ENCODE measurements at places on chromosomes 3 and 15. TPM values are rescaled to one million over a fixed set of nuclear protein-coding genes. Genes with fewer than 3 reads are reported as not detected.

The MKRN3 gene
- 0.24 TPM for total RNA-seq

- H3K4me1 ChIP-seq: no peaks in the 10 kb centered on the region
- H3K27ac ChIP-seq: no peak overlapping the region
- no peaks in the 10 kb centered on the region for H3K36me3 ChIP-seq
- no peak for DNase-seq
- no peak overlapping the region for H3K4me3 ChIP-seq
These were observed 248.7 kb upstream of the CBLB start for GRCh38 chr3:106117490-106117858.

GRCh38 chr3:131260525-131260924 lies 121.0 kb upstream of the NUDT16 start:
- no peak overlapping the region for H3K27ac ChIP-seq
- H3K27me3 ChIP-seq: no peaks in the 10 kb centered on the region
- no peak overlapping the region for H3K4me3 ChIP-seq
- H3K4me1 ChIP-seq: no peaks in the 10 kb centered on the region

The ACVR2B gene
- total RNA-seq: 4.1 TPM

- H3K36me3 ChIP-seq: no peaks in the 10 kb centered on the region
- H3K27me3 ChIP-seq: no peaks in the 10 kb centered on the region
- no peak for DNase-seq
- H3K4me1 ChIP-seq: no peaks in the 10 kb centered on the region
- H3K4me3 ChIP-seq: peak overlapping the region; percentile 80
These were observed 584 bp upstream of the LARS2 start for GRCh38 chr3:45387636-45388348.

GRCh38 chr3:184737063-184737462 lies 25.2 kb upstream of the MAGEF1 start:
- no peaks in the 10 kb centered on the region for H3K36me3 ChIP-seq
- DNase-seq: no peak
- no peak overlapping the region for H3K4me3 ChIP-seq
- H3K27me3 ChIP-seq: no peaks in the 10 kb centered on the region
- H3K27ac ChIP-seq: no peak overlapping the region

Measured in right lobe of liver (tissue), 6 donors.